ENCODE measurements at places on chromosomes 11 and 22.

DNA sequence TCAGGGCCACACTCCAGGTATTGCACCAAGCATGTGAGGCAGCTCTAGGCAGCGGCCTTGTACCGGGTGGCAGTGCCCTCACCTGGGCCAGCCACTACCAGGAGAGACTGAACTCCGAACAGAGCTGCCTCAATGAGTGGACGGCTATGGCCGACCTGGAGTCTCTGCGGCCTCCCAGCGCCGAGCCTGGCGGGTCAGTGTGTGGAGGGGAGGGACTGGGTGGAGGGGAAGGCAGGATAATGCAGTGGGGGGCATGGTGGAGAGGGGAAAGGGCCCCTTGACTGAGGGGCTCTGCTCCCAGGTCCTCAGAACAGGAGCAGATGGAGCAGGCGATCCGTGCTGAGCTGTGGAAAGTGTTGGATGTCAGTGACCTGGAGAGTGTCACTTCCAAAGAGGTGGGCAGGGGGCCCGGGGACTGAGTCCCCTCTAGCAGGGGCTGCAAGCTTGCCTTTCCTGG is 4.2 kb downstream of the SSH3 start:
- no peak for DNase-seq

DNA sequence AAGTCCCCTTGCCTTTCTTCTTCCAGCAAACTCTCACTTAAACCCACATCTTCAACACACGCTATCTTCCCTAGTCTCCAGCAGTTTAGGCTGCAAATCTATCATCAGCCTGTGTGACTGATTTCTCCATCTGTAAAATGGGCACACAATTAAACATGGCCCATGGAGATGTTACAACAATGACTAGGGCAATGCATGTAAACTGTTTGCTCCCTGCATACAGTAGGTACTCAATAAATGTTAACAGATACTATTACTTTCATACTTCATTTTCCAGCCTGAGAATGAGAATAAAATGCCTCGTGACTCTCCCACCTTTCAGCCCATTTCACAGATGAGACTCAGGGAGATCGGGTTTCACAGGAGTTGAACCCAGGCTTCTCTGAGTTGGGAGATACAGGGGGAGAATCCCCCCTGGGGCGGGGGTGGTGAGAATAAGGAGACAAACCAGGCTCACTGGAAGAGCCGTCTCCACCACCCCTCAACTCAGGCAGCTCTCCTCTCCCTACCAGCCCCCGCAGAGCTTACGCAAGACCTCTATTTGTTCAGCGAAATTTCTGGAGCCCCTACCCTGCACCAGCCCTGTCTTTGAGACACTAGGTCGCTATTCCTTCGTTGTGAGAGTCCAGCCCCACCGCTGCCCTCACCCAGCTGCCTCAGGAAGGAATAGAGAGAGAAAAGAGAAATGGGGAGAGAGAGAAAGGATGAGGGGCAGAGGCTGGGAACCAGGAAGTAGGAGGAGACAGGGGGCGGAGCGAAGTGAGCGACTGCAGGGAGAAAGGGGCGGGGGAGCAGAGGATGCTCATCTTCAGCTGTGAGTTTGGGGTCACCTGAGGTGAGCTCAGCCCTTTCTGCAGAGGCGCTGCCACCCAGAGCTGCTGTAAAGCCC is 42.1 kb upstream of the KLHL35 start:
- DNase-seq = no peak

DNA sequence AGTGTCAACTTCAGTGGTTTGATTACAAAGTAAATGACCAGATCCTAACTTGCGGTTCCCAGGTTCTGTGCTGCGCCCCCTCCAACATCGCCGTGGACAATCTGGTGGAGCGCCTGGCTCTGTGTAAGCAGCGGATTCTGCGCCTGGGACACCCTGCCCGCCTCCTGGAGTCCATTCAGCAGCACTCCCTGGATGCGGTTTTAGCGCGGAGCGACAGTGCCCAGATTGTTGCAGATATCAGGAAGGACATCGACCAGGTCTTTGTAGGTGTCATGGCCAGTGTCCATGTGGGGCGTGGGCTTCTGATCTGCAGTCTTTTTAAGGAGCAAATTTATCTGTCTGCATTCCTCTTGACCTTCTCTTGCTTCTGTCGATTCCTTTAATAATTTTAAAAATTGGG is 11.1 kb downstream of the IGHMBP2 start:
- no peak for DNase-seq

GRCh38 chr11:73288192-73288872 is 16.2 kb downstream of the P2RY6 start:
- no peak for DNase-seq

DNA sequence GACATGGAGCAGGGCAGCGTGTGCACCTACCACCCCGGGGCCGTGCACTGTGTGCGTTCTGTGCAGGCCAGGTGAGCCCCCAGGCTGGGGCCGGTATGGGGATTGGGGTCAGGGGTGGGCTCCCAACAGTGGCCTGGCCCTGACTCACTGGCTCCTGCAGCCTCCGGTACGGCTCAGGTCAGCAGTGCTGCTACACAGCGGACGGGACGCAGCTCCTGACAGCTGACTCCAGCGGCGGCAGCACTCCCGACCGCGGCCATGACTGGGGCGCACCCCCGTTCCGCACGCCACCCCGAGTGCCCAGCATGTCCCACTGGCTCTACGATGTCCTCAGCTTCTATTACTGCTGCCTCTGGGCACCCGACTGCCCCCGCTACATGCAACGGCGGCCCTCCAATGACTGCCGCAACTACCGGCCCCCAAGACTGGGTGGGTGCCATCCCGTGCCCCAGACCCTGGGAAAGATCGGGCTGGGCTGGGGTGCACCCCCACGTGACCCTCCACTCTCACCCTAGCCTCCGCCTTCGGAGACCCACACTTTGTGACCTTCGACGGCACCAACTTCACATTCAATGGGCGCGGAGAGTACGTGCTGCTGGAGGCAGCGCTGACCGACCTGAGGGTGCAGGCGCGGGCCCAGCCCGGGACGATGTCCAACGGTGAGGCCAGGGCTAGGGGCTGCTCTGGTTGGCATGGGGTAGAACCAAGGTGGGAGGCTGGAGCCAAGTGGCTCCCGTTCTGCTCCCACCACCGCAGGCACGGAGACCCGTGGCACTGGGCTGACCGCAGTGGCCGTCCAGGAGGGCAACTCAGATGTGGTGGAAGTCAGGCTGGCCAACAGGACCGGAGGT is 4.4 kb downstream of the SUSD2 start:
- no peak for DNase-seq

- DNase-seq = no peak
These were observed 12.2 kb downstream of the RCOR2 start for GRCh38 chr11:63904743-63905142.

- DNase-seq = no peak
These were observed 65.0 kb downstream of the LRP5 start for GRCh38 chr11:68377389-68377795.

- no peak for DNase-seq
These were observed 12.7 kb upstream of the RGL4 start for GRCh38 chr22:23678133-23678532.

DNA sequence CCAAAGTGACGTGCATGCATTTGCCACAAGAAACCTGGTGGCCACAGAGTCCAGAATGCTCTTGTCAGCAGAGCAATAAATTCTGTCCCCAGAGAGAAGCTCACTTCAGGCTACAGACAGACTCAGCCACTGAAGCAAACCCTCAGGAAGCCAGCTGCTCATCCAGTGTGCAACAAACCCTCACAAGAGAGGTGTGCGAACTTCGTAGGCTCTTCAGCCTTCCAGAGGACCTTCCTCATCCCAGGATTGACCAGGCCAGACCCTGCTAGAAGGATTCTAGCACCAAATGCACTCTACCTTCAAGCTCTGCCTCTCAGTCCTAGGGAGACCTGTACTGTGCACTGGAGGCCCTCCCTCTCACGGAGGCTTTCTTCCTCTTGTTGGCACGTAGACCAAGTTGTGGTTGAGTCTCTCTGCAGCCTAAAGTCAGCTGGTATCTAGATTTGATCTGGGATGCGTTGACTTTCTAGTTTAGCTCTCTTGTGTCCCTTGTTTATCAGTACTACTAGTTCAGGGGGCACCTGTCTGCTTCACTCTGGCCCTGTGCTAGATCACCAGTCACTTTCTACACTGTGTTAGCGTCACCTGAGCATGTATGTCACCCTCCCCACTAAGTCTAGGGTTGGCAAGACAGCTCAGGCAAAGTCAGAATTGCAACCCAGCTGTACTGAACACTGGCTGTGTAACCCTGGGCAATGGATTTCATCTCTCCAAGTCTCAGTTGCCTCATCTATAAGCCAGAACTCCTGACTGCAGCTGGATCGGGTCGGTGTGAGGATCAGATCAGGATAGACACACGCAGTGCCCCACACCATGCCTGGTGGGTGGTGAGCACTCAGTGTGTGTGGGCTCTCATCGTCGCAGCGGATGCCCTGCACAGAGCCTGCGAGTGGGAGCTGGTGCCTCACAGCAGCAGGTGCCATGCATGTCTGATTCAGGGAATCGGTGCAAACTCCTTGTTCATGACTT is 22.1 kb upstream of the TMPRSS13 start:
- DNase-seq = no peak

DNA sequence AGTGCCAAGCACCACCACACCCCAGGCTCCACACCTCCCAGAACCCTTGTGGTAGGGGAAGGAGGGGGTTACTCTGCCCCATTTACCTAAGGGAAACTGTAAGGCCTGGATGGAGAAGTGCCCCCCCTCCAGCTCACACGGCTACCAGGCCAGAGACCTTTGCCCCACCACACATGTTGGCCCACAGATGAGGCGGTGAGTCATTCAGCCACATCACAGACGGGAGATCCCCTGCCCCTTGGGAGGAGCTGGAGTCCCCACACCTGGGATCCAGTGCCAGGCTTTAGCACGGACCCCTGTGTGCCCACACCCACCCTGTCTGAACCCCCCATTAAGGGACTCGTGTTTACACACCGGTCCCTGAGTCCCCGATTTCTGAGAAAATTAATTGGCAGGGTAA is 24.9 kb downstream of the CDKN1C start:
- no peak for DNase-seq

DNA sequence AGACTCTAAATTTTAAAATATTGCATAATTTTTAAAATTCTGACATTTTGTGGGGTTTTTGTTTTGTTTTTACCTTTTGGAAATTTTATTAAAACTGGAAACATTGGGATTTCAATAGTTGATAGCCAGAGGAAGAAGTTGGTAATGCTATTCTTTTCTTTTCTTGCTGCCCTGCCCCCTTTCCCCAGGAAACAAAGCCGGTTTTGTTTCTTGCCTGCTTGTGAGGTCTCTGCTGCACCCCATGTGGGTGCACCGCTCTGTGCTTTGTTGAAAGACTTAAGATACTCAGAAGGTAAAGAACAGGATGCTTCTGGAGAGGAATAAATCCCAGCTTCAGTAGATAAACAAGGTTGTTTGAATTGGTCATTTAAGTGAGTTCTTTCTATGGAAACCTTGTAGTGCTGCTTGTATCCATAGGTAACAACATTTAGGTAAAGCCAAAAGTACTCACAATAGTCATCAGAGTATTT is 87.5 kb downstream of the YAP1 start:
- DNase-seq = no peak

DNA sequence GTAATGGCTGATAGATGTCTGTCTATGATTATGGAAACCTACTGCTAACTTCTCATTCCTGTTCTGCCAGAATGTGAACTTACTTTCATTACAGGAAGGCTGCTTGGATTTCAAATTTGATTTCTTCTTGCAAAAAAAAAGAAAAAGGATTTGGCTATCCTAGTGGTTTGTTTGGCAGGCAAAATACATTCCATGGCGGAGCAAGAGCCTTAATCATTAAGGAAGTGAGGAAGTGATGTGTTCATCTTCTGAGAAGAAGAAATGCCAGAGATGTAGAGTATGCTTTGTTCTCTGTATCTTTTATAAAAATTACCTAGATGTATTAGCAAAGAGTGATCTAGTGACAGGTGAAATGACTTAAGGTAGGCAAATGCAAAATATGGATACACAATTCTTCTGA is 356.3 kb downstream of the SOX6 start:
- no peak for DNase-seq

- no peak for DNase-seq
These were observed 138.6 kb upstream of the ARHGAP20 start for GRCh38 chr11:110850846-110851245.

- DNase-seq = no peak
These were observed 106.2 kb downstream of the ETS1 start for GRCh38 chr11:128481135-128481534.

DNA sequence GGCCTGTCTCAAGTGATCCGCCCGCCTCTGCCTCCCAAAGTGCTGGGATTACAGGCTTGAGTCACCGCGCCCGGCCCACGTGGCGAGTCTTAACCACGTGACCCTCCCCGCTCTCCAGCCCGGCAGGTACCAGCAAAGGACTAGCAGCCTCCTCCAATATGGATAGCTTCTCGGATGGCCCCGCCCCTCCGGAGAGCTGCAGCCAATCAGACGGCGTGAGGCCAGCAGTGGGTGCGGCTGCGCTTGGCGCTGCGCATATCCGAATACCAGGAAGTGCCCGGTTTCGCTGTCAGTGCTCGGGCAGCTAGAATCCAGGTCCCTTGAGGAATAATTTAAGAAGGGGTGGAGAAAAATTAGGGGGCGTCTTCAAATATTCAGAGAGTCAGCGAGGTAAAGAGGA is 14.7 kb upstream of the PISD start:
- DNase-seq = peak; percentile 97

All from cardiac septum (tissue), 1 donor.